ENCODE measurements at places on chromosomes 12 and 14. TPM values are rescaled to one million over a fixed set of nuclear protein-coding genes. Genes with fewer than 3 reads are reported as not detected.

- peak; percentile 47 for DNase-seq
- H3K36me3 ChIP-seq = peaks cover 33% of the 10 kb centered on the region
- no peak overlapping the region for H3K27ac ChIP-seq
- no peaks in the 10 kb centered on the region for H3K27me3 ChIP-seq
Measured at GRCh38 chr12:111368291-111368787, 556 bp downstream of the PHETA1 start.

GRCh38 chr14:67285876-67286452, 44.7 kb downstream of the PALS1 start:
- H3K36me3 ChIP-seq = peaks cover 3% of the 10 kb centered on the region
- H3K27ac ChIP-seq = no peak overlapping the region
- DNase-seq = peak; percentile 42
- H3K27me3 ChIP-seq = no peaks in the 10 kb centered on the region
- H3K4me1 ChIP-seq = no peaks in the 10 kb centered on the region

- H3K4me1 ChIP-seq = peaks cover 13% of the 10 kb centered on the region
- H3K27ac ChIP-seq = peak overlapping the region; percentile 43
- H3K27me3 ChIP-seq = no peaks in the 10 kb centered on the region
- no peak overlapping the region for H3K4me3 ChIP-seq
- peak; percentile 77 for DNase-seq
- H3K36me3 ChIP-seq = no peaks in the 10 kb centered on the region
Measured at GRCh38 chr14:102849526-102850379, 72.5 kb downstream of the TRAF3 start.

GRCh38 chr12:89461190-89461589, 63.4 kb downstream of the GALNT4 start:
- no peak overlapping the region for H3K4me3 ChIP-seq
- no peaks in the 10 kb centered on the region for H3K4me1 ChIP-seq
- H3K36me3 ChIP-seq = no peaks in the 10 kb centered on the region
- no peak for DNase-seq

ASCL1 gene
- 10.1 TPM for total RNA-seq

OAS1 gene
- 14.0 TPM for total RNA-seq

GRCh38 chr14:77007975-77008421, 20.5 kb downstream of the IRF2BPL start:
- no peaks in the 10 kb centered on the region for H3K27me3 ChIP-seq
- no peak overlapping the region for H3K4me3 ChIP-seq
- H3K27ac ChIP-seq = peak overlapping the region; percentile 73
- peaks cover 31% of the 10 kb centered on the region for H3K4me1 ChIP-seq
- no peak for DNase-seq
- H3K36me3 ChIP-seq = no peaks in the 10 kb centered on the region

DNA sequence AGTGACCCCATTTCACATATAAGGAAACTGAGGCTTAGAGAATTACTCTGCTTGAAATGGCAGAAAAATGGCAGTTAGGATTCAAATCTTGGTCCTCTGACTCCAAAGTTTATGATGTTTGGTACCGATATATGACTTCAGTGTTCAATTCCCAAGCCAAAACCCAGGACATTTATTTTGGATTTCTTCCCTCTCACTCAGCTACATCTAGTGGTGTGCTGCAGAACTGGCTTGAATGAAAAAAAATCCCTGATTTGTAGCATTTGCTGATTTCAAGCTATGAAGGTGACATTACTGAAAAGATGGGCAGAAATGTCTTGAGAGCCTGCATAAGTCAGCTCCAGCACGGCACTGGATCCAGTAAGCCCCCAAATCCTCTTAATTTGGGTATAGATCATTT, 106.4 kb downstream of the EFCAB11 start:
- no peak overlapping the region for H3K4me3 ChIP-seq
- H3K4me1 ChIP-seq = no peaks in the 10 kb centered on the region
- no peaks in the 10 kb centered on the region for H3K36me3 ChIP-seq

GRCh38 chr12:57604454-57604991, at the start of gene DTX3:
Gene DTX3, plus strand, starts transcription at chr12:57604824. Its CDS starts 1,694 bp downstream, at chr12:57606518.
- H3K27me3 ChIP-seq = no peaks in the 10 kb centered on the region
- DNase-seq = peak; percentile 93
- H3K4me1 ChIP-seq = peaks cover 20% of the 10 kb centered on the region
- peaks cover 43% of the 10 kb centered on the region for H3K36me3 ChIP-seq

DNA sequence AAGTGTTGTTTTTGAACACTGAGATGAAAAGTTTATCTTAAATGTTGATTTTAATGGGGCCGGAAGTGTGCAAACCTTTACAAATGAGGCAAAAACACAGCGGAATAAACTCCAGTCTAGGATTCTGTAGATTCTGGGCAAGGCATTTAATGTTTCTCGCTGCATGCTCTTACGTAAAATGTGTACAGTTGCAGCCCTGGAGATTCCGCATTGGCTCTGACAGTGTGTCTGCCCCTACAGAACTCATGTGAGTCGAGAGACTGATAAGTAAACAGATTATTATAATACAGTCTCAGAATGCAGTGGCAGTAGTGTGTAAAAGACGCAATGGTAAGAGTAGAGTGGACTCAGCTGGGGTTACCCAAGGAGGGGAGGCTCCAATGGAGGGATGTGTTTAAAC, 33.6 kb downstream of the LRRK2 start:
- no peak overlapping the region for H3K4me3 ChIP-seq
- no peaks in the 10 kb centered on the region for H3K36me3 ChIP-seq
- DNase-seq = no peak
- H3K27me3 ChIP-seq = no peaks in the 10 kb centered on the region
- no peak overlapping the region for H3K27ac ChIP-seq

DEPDC4 gene
- 2.0 TPM for total RNA-seq

DNA sequence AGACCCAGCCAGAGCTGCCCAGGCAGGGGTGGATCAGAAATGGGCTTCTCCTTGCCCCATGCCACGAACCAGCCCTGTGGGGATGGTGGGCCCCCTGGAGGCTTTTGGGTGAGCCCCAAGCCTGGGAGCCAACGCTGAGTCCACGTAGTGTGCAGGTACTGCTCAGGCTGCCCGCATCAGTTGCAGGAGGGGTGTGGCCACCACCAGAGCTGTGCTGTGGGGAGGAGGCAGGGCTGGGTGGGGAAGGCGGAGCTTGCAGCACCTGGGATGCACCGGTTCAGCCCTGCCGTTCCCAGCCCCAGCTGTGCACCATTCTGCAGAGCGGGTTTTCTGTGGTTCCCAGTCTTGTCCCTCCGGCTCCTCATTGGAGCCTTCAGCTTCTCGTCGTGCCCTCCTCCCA, 36.3 kb downstream of the IL31 start:
- no peak overlapping the region for H3K27ac ChIP-seq
- H3K27me3 ChIP-seq = no peaks in the 10 kb centered on the region
- no peak overlapping the region for H3K4me3 ChIP-seq
- peaks cover 78% of the 10 kb centered on the region for H3K36me3 ChIP-seq
- DNase-seq = no peak
- peaks cover 9% of the 10 kb centered on the region for H3K4me1 ChIP-seq

- peaks cover 9% of the 10 kb centered on the region for H3K4me1 ChIP-seq
- peak within 1 kb of the TSS; percentile 53 for H3K4me3 ChIP-seq
- no peaks in the 10 kb centered on the region for H3K27me3 ChIP-seq
- H3K36me3 ChIP-seq = no peaks in the 10 kb centered on the region
- peak; percentile 27 for DNase-seq
Measured at GRCh38 chr12:32896432-32897280, at the start of gene PKP2. Gene PKP2, minus strand, starts transcription at chr12:32896777. Its CDS starts 46 bp downstream, at chr12:32896731.

GNPTAB gene
- total RNA-seq = 33.3 TPM
